ENCODE measurements at places on chromosomes 12 and 14. TPM values are rescaled to one million over a fixed set of nuclear protein-coding genes. Genes with fewer than 3 reads are reported as not detected.

The GARIN6 gene
- total RNA-seq, result not detected

The SRSF5 gene
- 285 TPM for total RNA-seq

DNA sequence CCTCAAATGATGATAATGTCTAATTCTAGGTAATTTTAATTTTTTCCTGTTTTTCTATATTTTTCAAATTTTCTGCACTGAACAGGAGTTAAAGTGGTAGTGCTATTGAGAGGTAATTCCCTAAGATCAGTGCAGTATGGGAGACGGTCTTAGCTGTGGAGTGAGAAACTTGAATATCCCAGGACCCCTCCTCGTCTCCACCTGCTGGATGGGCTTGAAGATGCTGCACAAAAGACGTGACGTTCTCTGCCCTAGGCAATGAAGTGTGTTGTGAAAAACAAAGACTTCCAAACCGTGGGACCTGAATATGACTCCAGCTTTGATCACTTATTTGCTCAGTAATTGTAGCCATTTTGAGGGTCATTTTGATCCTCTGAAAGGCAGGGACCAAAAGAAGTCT is 298.1 kb downstream of the VRK1 start:
- DNase-seq, result peak; percentile 60

DNA sequence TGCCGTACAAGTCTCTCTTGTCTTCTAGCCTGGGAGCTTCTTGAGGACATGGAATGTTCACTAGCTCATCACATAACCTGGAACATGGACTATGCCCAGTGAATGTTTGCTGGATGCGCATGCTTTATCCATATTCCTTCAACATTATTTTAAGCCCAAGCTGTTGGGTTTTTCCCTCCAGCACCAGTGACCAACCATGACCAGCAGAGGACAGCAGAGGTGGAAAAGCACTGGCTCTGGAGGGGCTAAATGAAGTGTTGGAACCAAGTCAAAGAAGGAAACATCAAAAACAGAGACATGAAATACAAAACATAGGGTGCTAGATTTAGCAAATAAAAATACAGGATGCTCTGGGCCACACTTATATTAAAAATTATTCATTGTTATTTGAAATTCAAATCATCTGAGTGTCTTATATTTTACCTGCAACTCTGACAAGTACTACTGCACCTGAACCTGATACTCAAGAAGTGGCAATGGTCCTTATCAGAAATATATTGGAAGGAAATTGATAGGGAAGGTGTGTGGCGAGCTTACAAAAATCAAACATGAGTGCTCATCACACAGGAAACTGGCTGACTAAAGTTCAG is 23.1 kb upstream of the HELB start:
- DNase-seq, result peak; percentile 80

DNA sequence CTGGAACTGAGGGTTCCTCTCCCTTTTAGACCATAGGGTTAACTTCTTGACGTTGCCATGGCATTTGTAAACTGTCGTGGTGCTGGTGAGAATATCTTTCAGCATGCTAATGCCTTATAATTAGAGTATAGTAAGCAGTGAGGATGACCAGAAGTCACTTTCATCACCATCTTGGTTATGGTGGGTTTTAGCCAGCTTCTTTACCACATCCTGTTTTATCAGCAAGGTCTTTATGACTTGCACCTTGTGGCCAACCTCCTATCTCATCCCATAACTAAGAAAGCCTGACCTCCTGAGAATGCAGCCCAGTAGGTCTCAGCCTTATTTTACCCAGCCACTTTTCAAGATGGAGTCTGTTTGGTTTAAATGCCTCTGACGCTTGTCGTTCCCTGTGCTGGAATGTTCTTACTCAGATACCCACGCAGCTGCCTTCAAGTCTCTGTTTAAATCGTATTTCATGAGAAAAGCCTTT is 44.2 kb downstream of the BBS10 start:
- no peak for DNase-seq

DNA sequence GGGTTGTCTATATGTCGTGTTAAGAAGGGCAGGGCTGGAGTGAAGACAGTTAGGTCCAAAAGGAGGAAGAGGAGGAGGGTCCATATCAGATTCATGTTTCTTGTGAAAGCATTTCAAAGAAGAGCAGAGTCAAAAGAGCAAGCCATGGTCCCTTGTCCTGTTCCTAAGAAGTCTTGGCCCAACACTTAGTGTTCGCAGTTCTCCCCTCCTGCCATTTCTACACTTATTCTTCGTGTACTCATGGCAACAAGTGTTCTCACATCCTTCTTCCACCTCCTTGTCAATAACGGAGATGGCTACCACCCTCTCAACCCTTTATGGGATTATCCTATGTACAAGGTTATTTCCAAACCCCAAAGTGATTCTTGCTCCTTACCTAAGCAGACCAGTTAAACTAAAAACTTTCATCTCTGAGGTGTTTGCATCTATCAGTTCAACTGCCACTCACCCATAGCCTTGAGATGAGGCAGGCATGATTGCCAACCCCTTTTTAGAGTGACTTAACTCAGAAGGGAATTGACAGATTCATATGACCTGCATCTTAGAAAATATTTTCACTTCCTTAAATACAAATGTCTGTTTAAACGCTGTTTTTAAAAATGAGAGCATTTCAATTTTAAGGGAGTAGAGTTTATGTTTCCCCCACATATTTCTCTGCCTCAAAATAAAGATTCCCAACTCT is 19.8 kb upstream of the RNASE2 start:
- no peak for DNase-seq

DNA sequence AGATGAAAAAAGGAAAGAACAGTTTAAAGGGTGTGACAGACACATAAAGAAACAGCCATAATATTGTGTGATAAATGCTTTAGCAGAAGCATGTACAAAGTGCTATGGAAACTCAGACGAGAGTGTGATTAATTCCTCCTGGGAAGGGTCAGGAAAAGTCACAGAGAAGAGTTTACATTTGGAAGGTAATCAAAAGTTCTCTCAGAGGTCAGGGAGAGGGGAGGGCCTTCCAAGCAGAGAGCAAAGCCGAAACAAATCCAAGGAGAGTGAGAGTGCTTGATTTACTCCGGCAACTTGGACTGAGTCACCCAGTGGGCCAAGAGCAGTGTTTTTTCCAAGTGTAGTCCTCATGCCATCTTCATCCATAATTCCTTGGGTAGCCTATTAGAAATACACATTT is 108.3 kb downstream of the IGF1 start:
- no peak for DNase-seq

GRCh38 chr14:106083082-106083481 is 556.7 kb downstream of the TMEM121 start:
- DNase-seq, result no peak

DNA sequence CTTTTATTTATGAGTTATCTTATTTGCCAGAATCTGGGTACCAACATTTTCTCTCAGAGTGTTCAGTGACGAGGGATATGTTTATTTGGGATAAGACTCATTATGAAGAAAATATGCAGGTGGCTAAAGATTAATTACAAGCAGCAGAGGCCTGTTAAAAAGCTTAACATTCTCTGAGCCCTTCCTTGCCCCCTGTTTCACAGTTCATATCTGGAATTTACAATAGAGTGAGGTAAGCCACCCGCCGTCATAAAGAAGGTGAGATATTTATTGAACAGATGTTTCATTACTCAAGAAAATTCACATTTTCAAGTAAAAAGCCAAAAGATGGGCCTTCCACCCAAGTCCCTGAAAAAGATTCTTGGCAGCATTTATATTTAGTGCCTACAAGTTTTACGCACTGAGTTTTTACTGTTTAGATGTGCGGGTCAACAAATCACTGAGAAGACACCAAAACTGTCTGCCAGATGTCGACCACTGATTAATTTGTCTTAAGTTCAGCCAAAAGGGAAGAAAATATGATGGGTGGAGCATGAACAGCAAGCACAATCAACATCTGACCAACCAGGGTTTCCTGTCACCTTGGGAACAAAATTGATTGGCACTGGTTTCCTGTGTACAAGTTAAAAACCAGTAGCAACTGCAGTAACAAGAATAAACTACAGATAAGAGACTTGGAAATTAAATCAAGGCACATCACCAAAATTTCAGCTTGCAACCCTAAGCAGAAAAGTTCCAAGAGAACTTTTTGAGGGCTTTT is 85.5 kb upstream of the PTPRB start:
- DNase-seq, result no peak

Data from endodermal cell (in vitro differentiated cells).